Cortex of kidney (tissue), 1 donor: ENCODE measurements at places on chromosomes 7 and 10.

- no peak for DNase-seq
Observed at GRCh38 chr7:82726038-82726800, 282.6 kb upstream of the CACNA2D1 start.

DNA sequence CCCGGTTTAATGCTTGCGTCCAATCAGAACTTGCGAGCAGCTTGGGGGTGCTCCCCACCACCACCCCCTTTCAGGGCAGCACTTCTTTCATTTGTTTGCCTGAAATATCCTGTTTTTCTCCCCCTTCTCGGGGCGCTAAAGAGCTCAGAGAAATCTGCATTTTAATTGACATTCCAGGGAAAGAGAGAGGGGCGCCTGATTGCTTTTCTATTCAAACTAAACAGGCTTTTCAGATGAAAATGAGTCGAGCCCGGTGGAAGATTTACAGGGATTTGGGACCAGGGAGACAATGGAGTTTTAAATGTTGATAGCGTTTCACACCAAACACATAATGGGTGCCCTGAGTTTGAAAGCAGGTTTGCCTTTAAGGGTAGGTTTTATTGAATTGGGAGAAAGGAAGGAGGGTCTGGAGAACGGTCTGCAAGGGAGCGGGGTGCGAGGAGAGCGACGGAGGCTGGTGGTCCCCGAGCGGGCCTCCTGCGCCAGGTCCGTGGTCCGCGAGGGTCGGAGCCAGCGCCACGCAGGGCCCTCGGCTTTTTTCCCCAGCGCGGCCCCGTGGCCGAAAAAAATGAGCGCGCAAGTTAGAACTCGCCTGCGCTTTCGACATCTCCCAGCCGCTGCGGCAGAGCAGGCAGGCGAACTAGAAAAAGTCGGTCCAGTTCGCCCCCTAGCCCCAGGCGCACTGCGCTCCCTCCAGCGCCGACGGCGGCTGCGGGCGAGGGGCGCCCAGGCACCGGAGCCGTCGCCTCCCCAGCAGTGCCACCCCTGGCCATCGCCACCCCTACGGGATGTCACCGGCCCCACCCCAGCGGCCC is 1.3 kb downstream of the FGFR2 start:
- no peak for DNase-seq

GRCh38 chr10:103889121-103889720 is 28.8 kb downstream of the STN1 start:
- no peak for DNase-seq

- DNase-seq, result no peak
Observed at GRCh38 chr10:104080762-104081161, 4.9 kb downstream of the COL17A1 start.

- DNase-seq, result no peak
Observed at GRCh38 chr10:78968943-78969342, 99.8 kb upstream of the ZMIZ1 start.

- DNase-seq, result no peak
Observed at GRCh38 chr7:117830422-117830954, 42.8 kb downstream of the CTTNBP2 start.

DNA sequence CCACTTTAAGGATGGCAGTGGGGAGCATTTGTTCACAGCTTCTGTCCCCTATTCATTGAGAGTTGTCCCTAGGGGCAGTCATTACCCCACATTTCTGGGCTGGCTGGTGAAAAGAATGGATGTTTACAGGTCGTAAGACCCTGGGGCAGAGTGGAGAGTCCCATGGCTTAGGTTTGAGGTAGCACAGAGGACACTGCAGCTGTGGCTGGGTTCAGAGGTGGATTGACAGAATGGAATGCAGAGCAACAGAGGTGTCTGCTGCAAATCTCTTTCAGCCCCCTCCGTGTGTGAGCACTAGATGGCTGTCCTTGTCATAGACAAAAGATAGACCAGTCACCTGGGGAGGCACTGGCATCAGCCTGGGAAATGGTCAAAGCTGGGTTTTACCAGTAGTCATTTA is 141.9 kb downstream of the CACNB2 start:
- no peak for DNase-seq

GRCh38 chr7:14242175-14242574 is 252.7 kb upstream of the ETV1 start:
- no peak for DNase-seq
